Naive thymus-derived CD8-positive, alpha-beta T cell (primary cell): ENCODE measurements at places on chromosomes 11 and 22.

- DNase-seq, result no peak
Observed at GRCh38 chr11:103875855-103876510, 160.5 kb upstream of the DDI1 start.

GRCh38 chr11:56855217-56855616 lies 106.7 kb upstream of the OR9G4 start:
- DNase-seq, result no peak

DNA sequence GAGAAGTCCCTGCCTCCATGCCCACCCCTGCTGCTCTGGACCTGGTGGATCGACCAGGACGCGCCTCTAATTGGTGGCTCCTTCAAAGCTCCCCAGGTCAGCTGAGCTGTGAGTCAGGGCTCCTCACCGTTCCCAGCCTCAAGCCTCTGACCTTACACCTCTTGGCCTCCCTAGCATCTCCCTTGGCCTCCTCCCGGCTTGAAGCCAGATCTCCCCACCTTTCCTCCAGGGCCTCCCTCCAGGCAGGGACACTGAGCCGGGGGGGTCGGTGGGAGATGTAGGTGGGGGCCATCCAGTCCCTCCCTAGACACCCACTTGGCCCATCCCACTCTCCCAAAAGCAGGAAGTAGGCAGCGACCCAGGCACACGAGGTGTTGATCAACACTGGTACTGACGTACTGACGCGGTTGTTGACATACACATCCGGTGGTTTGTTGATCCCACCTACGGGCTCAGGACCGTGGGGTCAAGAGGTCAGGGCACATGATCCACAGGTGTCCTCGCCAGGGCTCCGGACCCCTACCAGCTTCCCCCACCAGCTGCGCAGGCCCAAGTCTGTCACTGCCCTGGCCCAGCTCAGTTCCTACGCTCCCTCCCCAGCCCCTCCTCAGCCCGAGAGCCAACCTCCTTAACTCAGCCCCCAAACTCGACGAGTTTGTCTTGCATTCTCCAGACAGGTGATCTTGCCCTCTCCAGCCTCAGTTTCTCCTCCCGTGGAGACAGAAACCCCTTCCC lies 802 bp downstream of the ATG2A start:
- DNase-seq, result no peak

DNA sequence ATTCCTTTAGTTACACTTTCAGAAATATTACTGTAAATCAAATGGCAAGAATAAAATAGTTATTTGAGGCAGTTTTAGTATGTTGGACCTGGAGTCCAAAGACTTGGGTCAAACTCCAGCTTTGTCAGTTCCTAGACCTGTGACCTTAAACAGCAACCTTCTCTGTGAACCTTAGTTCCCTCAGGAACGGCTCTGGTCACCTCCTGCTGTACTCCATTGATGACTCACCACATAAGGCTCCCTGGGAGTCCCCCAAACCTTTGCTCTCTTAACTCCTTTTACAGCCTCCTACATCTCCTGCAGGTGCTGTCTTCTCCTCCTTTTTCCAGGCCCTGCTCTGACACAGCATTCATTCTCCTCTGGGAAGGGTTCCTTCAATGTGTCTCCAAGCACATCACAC lies 29.1 kb downstream of the LIMK2 start:
- no peak for DNase-seq

DNA sequence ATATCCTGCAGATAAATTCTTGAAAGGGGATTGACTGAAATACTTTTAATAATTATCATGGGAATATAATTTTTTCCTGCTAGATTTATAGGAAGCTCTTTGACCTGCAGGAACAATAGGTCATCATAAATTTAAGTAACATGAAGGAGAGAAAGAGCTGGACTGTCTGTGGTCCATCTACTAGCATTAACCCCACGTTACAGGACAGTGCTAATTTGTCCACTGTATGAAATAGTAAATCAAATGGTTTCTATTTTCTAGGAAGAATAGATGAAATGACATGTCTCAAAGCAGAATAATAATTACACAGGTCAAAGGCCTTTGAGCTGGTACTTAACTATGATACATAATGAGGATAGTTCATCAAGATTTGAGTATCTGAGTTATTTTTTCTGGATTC lies 825.4 kb upstream of the CNTN5 start:
- no peak for DNase-seq

DNA sequence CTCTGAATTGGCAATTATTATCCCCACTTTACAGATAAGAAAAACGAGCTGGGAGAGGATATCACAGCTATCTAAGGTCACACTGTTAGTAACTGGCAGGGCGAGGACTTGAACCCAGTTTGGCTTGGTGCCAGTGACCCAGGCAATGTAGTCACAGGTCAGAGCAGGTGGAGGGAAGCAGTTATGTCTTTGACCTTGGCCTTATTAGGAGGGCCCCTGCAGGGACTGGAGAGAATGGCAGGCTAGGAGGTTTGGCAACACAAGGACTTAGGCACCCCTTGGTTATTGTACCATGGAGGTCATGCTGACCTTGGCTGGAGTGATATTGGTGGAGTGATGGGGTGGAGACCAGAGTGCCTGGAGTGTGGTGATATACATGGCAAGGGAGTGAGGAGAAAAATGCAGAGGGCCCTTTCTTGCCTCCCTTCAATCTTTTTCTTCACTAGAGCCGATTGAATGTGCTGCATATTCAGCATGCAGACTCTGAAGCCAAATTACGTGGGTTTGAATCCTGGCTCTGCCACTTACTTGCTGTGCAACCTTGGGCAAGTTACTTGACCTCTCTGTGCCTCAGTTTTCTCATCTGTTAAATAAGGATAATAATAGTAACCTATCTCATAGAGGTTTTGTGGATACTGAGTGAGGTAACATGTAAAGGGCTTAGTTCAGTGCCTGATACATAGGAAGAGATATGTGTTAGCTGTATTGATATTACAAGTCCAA lies 92.7 kb upstream of the TBCEL start:
- no peak for DNase-seq

- DNase-seq, result no peak
Observed at GRCh38 chr11:98300719-98301118, 720.0 kb upstream of the CNTN5 start.

DNA sequence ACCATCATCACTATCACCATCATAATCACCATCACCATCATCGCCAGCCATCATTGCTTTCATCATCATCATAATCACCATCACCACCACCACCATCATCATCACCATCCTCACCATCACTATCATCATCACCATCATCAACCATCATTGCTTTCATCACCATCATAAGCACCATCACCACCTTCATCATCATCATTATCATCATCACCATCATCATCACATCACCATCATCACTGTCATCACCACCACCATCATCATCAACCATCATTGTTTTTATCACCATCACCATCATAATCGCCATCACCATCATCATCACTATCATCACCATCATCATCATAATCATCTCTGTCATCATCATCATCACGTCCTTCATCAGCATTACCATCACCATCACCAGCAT lies 9.3 kb upstream of the OSBPL5 start:
- DNase-seq, result no peak

- no peak for DNase-seq
Observed at GRCh38 chr22:19795617-19796008, 35.0 kb downstream of the TBX1 start.

DNA sequence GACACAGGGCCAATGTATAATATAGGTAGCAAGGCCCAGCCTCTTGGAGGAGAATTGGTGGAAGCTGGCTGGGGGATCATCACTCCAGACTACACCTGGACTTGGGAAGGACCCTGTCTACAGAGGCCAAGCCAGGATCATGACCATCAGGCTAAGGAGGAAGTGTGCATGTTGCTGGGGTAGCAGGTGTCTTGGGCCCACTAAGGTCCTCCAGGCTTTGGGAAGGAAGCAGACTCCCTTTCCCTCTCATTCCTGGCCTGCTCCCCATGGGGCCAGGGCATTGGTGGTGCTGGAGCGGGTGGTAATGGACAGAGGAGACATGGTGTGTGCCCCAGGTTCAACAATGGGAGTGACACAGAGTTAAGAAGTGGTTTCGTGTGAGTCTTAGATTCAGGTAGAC lies 16.0 kb upstream of the TUB start:
- no peak for DNase-seq

GRCh38 chr22:43931771-43932170 lies 8.2 kb downstream of the PNPLA3 start:
- DNase-seq, result no peak

- no peak for DNase-seq
Observed at GRCh38 chr22:50564289-50564688, 1.6 kb upstream of the SYCE3 start.

DNA sequence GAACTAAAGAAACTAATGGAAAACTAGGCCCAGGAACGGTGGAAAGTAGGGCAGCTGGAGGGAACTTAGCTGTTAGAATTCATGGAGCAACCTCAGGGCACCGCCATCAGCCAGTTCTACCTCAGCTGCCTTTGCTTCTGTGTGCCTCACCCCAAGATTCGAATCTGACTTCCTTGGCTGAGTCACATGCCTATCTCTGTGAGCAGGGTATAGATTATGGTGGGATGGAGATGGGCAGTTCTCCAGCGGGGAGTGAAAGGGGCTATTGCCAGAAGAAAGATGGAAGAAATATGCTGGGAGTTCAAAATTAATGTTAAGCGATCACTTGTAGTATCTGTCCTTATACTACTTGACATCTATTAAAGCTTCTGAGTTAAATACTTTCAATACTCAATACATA lies 18.9 kb upstream of the VWA5A start:
- no peak for DNase-seq

DNA sequence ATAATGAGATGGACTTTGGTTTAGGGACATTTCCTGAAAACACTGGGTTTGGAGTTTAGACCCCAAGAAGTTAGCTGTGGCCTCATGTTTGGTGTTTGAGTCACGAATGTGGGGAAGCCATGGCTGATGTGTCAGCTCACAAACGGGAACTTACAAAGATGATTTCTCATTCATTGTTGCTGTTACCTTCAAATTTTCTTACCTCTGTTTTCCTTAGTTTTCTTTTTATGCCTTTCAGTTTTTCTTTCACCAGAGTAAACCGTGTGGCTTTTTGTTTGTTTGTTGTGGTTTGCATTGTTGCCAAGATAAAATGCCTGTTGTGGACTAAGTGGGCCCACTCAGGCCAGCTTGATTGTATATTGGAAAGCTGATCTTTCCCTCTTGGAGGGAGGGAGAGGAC lies 89.1 kb downstream of the SWAP70 start:
- DNase-seq, result no peak

- no peak for DNase-seq
Observed at GRCh38 chr11:63491240-63491587, 247 bp upstream of the PLAAT5 start.

DNA sequence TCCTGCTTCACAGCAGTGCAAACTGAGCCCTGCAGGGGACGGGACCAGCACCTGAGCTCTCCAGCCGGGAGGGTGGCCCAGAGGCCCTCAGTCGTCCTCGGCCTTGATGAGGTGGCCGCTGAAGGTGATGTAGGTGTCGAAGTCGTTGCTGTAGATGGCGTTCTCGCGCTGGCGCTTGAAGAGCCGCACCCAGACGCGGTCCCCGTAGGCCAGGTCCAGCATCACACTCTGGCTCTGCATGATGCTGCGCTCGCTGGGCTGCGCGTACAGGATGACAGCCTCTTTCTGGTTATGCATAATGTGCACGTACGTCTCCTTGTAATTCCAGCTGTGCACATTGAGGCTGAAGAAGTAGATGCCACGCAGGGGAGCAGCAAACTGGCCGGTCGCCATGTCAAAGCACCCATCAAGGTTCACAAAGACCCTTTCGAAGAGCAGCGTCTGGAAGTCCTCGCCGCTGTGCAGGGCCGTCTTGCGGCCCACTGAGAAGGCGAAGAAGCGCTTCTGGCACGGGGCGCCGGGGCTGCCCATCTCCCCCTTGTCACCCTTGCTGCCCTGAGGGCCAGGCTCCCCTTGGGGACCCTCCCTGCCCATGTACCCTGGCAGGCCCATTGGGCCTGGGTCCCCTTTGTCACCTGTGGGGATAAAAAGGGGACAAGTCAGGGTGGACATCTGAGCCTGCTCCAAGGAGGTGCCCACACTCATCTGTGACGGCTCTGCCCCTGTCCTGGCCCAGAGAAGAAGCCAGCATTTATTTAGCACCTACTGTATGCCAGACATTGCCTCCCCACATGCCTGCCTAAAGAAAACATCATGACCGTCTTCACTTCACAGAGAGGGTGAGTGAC lies 5.7 kb downstream of the C1QTNF6 start:
- no peak for DNase-seq

DNA sequence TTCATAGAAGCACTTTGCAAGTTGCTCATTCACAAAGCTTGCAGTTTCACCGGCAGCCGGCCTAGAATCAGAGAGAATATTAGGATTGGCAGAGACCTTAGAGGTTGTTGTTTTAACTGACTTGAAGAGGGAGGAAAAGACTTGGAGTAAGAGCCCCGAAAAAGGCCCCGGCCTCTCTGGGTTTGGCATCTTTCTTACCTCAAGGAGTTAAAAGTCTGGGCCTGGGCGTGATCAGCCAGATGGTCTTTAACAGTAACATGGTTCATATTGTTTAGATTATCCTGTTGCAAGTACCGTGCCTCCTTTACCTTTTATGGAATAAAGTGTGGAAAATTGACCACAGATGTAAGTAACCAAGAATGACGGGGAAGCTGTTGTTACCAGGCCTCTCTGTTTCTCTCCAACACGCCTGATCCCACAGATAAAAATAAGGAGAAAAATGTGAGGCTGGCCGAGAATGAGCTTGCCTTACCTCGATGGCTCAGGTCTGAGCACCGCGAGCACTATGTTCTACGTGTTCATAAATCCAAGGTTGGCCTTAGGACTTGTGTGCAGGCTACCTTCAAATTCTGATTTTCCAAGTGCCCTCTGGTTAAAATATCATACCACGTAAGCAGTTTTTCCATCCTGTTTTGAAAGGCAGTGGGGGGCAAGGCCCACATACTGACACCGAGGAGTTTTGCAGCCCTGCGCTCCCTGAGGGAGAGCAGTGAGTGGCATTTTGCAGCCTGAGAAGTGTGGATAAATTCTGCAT lies 56.4 kb downstream of the PARVA start:
- no peak for DNase-seq
